NCI-H1048 (cell line): ENCODE measurements at places on chromosomes 11 and 22.

GRCh38 chr11:2816523-2816922 lies 69.1 kb downstream of the CDKN1C start:
- DNase-seq, result no peak

DNA sequence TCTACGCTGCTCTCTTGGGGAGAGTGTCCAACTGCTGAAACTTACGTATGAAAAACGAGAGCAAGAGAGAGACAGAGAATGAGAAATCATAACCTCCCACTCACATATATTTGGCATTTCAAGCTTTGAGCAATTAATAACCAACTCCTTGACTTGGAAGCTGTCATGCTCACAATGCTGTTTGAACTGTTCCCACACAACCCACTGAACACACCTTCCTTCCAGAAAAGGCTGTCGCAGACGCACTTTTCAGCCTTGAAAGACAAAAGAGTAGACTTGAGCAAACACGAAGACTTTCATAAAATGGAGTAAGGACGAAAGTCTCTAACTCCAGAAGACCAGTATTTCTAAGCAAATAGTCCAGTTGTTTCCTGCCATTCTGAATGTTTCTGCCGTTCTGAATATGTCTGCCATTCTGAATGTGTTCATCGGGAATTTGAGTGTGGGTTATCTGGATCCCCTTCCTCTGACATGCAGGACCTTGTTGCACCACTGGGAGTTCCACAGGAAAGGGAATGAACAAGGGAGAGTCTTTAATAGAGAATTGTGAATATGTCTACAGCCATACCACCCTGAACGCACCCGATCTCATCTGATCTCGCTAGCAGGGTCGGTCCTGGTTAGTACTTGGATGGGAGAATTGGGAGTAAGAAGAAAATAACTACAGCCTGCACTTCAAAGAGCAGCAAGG lies 86.2 kb upstream of the BARX2 start:
- no peak for DNase-seq

DNA sequence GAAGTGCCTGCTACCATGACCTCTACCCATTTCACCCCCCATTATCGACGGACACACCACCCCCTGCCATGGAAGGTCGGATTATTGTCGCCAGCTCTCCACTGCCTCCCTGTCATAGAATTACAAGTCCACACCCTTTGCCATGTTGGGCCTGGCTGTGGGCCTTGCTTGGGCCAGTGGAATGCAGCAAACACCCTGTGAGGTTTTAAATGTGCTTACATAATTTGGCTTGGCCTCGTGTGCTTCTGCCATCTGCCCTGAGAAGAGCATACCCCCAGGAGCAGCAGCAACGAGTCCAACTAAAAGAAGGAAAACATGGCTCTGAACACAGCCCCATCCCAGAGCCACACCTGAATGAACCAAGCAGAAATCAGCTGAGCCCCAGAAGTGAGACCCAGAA lies 94.1 kb upstream of the PRDM11 start:
- DNase-seq, result no peak

- no peak for DNase-seq
Measured at GRCh38 chr11:66104057-66104638, 34.1 kb downstream of the PACS1 start.

- no peak for DNase-seq
Measured at GRCh38 chr11:65899356-65900124, 648 bp downstream of the FOSL1 start.

DNA sequence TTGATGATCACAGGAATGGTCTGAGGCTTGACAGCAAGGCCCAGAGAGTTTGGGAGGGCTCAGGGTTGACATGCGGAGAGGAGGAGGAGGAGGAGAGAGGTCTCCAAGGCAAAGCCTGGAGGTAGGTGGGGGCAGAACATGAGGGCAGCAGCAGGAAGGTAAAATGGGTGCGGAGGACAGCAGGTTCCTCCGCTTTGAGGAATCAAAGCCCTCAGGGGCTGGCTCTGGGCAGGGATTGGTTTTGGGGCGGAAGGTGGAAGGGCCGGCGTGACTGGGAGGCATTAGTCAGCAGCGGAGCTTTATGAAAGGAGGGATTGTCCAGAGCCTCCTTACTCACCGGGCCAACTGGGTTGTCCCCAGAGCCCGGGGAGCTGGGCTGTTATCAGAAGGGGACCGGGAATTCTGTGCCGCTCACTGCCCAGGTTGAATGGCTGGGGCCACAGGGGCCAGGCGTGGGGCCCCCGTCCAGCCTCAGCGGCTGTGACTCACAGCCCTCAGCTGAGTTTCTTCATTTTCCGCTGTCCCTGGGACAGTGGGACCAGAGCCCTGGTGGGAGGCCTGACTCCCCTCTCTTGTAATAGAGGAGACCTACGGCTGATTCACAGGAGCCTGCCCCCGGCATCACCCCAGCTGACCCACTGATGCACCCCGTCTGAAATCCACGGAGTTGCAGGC lies 36.2 kb downstream of the LIF start:
- no peak for DNase-seq

DNA sequence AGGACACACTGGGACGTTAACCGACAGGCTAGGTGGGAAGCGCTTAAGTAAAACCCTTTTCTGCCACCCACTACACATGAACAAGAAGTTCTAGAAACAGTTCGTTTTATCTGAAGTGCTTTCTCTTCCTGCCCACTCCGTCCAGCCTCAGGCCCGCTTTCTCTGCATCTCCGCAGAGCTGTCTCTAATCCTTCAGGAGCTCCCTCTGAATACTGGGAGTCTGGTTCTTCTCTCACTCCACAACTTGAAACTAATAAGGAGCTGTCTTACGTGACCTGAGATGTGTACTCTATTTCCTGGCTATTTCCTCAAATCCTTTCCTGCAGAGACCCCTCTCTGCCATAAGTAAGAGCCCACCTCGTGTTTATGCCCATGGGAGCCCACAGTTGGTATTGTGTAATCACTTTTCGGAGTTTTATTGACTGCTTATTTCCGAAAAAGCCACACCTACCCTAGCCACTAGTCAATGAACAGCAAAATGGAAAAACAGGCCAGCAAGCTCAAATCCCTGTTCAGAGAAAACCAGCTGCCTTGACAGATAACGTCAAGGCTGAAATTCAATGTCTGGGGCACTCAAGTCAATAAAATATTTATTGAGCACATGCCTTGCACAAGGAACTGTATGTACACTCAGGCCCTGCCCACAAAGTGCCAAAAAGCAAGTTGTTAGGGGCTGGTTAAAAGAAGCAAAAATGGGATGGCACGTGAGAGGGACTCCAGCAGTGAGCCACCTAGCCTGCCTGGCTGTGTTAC lies 4.9 kb downstream of the PC start:
- DNase-seq, result no peak
